ENCODE measurements at places on chromosomes 16 and 17. TPM values are rescaled to one million over a fixed set of nuclear protein-coding genes. Genes with fewer than 3 reads are reported as not detected.

CLEC18B gene
- total RNA-seq, result not detected

EMP2 gene
- total RNA-seq, result 19.0 TPM

LRRC46 gene
- total RNA-seq, result 0.82 TPM

TSPAN10 gene
- 1.8 TPM for total RNA-seq

CMTM2 gene
- not detected for total RNA-seq

PYY gene
- 0.99 TPM for total RNA-seq

GCGR gene
- total RNA-seq, result 2.9 TPM
